ENCODE measurements at places on chromosomes 2 and 18.

GRCh38 chr2:241689306-241689705, 2.7 kb upstream of the DTYMK start:
- no peak for DNase-seq

DNA sequence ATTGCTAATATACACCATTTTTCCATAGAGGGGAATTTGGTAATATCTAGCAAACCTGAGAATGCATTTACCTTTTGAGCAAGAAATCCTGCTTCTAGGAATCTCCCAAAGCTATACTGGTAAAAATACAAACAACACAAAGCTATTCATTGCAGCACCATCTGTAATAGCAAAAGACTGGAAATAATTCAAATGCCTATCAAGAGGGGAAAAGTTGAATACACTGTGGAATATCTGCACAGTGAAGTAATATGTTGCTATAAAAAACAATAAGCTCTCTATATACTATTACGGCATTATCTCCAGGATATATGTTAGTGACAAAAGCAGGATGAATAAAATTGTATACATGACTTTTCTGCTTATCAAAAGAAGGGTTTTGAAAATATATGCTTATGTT, 112.3 kb upstream of the CHAC2 start:
- no peak for DNase-seq

DNA sequence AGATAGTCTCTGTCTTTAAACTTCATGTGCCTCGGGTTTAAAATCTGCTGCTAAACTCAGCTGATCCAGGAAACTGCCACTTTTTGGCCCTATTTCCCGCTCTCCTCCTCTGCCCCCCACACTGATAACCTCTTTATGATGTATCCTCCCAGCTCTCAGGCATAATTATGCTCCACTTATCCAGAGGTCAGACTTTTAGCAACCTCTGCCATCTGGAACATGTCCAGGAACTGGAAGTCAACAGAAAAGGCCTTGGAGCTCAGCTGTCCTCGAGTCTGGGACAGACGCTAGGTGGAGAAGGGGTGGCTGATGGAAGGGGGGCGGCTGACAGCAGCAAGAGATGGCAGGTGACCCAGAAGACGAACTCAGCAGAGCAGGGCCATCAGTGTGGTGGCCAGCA, 41.2 kb downstream of the ASAP2 start:
- DNase-seq: peak; percentile 52

- DNase-seq: no peak
Observed at GRCh38 chr2:38146907-38147307, 71.0 kb upstream of the CYP1B1 start.

DNA sequence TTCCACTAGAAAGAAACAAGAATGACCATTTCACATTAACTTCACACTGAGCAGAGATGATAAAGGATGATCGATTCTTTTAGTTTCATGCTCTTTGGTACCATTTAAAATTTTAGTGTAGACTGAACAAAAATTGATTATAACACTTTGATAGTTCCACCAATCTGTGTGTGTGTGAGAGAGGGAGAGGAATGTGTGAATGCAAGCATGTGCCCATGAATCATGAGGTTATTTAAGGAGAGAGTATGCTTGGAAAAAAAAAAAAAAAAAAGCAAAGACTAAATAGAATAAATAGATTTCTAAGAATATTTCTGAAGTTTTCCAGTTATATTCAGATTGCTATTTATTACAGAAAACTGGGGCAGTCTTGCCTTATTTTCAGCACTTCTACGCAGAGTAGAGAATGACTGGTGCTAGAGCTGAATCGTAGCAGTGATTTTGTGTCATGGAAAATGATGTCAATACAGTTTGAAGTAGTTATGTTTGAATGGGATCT, 900.8 kb downstream of the SLC4A3 start:
- DNase-seq: no peak

DNA sequence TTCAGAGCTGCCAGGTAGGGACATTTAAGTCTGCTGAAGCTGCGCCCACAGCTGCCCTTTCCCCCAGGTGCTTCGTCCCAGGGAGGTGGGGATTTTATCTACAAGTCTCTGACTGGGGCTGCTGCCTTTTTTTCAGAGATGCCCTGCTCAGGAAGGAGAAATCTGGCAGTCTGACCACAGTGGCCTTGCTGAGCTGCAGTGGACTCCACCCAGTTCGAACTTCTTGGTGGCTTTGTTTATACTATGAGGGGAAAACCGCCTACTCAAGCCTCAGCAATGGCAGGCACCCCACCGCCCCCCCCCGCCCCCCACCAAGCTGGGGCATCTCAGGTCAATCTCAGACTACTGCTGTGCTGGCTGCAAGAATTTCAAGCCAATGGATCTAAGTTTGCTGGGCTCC, 458.1 kb upstream of the RAB12 start:
- no peak for DNase-seq

- peak; percentile 49 for DNase-seq
Observed at GRCh38 chr18:58687871-58688308, 16.6 kb downstream of the MALT1 start.

DNA sequence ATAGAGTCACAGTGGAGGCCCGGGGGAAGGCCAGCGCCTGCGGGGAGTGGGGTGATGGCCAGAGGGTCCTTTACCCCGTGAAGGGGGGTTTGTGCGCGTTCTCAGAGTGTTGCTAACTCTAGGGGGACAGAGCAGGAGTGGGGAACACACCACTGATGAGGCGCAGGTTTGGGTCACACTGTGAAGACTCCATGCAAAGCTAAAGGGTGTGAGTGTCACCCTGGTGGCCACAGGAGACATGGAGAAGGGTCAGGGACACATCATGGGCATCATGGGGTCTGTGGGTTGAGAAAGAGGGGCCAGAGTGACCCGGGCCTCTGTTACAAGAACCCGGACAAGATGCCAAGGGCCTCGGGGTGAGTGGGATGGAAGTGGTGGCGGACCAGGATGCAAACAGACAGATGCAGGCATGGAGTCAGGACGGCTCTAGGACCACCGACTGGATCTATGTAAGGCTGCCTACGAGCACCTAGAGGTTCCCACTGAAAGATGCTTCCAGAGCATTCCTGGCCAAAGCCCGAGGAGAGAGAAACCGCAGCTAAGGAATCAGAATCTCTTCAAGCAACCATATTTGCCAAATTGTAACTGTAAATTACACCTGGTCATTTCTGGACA, 84.3 kb downstream of the PXDN start:
- DNase-seq: no peak

GRCh38 chr2:191961556-191961955, 114.7 kb upstream of the CAVIN2 start:
- DNase-seq: no peak

DNA sequence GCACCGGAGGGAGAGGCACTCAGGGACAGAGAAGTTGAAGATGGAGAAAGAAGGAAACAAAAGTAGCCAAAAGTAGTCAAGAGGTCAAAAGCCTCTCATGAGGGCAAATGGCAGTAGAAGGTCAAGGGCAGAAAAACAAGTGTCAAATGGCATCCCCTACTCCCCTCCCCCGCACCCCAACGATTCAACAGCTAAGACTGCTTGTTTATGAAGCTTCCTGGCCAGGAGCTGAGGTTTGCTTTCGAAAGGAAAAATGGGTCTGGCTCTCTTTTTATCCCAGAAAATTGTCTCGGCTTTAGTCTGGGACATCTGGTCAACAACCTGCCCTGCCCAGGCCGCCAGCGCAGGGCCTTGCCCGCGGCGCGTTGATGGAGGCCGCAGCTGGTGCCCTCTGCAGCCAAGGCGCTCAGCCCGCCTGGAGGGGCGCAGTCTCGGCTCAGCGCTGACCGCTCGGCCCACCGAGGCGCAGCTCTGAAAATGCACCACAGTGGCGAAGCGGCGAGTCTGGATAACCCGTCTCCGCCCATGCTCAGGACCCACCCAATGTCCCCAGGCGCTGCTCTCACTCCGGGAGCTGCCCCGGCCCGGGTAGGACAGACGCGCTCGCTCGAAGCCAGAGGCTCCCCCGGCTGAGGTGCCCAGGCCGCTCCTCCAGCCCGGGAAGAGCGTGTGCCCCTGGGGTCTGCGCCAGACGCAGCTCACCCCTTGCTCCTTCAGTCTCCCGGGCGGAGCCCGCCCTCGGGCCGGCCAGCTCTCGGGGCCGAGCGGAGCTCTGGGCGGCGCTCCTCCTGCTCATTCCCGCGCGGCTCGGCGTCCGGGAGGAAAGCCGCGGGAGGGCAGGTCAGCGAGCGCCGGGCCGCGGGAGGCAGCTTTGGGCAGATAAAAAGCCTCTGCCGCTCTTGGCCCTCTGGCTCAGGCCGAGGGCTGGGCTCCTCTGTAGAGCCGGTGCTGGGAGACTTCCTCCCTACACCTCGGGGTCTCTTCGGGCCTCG, 1.8 kb upstream of the TBR1 start:
- DNase-seq: no peak

- no peak for DNase-seq
Observed at GRCh38 chr18:28635530-28635929, 458.6 kb upstream of the CDH2 start.

DNA sequence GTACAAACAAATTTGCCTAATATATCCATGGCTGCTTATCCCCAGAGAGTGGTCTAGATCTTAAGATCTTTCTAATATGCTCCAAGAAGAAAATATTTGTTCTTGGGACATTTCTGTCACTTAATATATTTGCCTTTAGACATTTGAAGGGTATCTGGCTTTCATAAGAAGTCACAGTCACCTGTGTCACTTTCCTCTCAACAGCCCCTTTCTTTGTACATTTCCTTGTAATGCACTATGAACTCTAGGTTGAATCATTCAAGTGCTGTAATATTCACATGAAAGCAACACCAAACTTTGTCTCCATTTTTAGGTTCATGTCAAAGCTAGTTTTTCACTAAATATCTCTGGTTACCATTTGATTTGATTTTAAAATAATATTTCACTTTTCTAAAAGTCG, 41.4 kb upstream of the NABP1 start:
- DNase-seq: no peak

- no peak for DNase-seq
Observed at GRCh38 chr2:233429175-233429897, 75.0 kb downstream of the DGKD start.

GRCh38 chr2:154307007-154307406, 391.5 kb upstream of the KCNJ3 start:
- no peak for DNase-seq

- DNase-seq: no peak
Observed at GRCh38 chr18:48843162-48843561, 107.6 kb downstream of the SMAD7 start.

DNA sequence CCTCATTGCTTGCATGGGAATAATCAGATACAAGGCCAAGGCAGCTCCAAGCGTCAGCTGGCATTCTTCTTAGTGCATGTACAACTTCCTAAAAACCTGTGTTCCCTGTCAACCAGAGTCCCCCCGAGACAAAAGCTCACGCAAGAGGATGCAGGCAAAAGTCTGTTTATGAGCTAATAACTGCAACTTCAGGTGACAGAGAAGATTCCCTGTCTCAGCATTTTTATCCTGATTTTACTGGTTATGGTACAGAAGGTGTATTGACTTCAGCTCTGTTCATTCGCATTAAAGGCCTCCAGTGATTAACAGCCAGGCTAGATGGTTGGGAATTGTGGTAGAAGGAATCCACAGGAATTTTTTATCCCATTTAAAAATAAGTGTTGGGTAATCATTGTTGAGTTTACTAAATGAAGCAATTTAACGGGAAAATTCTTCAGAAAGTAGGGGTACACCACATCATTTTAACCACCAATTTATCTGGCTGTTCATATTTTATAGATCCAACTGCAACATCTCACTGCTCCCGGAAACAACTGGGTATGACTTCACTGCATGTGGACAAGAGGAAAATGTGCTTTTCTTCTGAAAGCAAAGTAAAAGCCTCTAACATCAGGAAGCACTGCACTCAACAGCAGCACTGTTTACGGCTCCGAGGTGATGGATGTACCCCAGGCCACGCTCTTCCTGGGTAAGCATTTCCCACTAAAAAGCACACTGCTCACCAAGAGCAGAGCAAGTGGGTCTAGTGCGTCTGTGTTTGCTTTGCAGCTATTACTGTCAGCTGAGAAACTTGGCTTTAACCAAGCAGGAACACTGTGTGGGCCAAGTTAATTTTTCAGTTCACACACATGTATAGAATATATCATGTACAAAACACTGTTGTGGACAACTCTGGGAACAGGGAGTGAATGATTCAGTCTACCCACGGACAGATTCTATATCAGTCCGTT, 31.9 kb downstream of the CCBE1 start:
- peak; percentile 68 for DNase-seq

DNA sequence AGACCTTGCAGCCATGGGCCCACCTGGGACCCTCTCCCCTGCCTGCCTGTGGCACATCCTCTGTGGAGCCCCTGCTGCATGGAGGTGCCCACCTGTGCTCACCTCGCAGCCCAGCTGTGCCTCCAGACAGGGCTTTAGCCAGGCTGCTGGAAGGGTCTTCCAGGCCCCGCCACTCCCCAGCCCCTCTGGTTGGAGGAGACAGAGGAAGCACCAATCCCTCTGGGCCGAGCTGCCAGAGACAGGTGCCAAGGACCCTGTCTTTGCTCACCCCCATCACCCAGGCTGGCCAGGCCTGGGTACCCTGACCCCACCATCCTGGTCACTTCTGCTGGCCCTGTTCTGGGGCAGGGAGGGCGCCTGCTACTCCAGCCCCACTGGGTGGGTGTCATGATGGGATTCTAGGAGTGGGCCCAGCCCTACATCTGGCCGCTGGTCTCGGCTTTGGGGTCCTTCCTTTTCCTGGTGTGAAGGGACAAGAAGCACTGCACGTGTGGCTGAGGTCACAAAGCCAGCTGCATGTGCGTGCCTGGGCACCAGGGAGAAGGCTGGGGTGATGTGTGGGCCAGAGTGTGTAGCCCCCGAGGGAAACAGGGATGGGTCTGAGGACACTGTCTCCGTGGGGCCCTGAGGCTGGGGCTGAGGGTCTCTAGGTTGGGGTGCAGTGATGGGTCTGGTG, 9.3 kb upstream of the NEU4 start:
- DNase-seq: no peak

DNA sequence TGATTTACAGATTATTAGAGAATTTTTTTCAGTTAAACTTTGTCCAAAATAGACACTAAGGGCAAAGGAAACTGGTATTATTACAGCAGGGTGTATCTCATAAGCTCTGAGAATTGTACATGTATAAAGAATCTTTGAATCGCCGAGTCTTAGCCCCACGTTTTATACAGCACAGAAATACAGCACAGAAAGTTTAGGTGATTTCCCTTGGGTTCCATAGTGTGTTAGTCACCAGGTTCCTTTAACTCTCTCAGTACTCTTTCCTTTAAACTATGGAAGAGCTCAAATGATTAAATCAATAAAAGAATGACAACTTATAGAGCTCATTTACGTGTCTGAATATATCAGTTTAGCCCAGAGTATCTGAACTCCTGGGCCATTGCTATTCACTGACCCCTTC, 256.8 kb downstream of the NEDD4L start:
- DNase-seq: no peak

DNA sequence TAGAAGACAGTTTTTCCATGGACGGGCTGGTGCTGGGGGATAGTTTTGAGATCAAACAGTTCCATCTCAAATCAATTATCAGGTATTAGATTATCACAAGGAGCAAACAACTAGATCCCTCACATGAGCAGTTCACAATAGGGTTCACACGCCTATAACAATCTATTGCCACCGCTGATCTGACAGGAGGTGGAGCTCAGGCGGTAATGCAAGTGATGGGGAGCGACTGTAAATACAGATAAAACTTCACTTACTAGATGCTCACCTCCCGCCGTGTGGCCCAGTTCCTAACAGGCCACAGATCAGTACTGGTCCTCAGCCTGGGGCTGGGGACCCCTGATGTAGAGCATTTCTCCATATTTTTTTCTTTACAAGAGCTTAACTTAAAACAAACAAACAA, 203.6 kb downstream of the CDH7 start:
- no peak for DNase-seq
